ENCODE measurements at places on chromosomes 7 and 10.

GRCh38 chr7:113040849-113041248, 45.8 kb downstream of the GPR85 start:
- DNase-seq: no peak

- no peak for DNase-seq
Measured at GRCh38 chr10:56109454-56109853, 251.6 kb downstream of the ZWINT start.

GRCh38 chr10:115802911-115803310, 470.1 kb downstream of the GFRA1 start:
- no peak for DNase-seq

- no peak for DNase-seq
Measured at GRCh38 chr7:43072530-43072929, 39.9 kb upstream of the HECW1 start.

DNA sequence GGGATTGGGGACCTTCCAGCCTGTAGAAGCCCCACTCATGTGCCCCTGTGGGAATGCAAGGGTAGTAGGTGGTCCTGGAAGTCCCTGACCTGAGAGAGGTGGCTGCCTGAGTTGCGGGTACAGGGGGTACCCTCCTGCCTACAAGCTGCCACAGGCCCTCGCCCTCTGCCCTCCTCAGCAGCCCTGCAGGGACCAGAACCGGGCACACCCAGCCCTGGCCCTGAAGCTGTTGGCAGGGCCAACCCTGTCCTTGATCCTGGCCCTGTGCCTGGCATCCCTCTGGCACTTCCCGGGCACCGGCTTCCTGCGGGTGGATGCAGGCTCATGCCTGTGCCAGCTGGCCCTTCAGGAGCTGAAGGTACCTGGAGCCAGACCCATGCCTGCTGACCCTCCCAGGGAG, 54.9 kb upstream of the ELN start:
- DNase-seq: no peak

DNA sequence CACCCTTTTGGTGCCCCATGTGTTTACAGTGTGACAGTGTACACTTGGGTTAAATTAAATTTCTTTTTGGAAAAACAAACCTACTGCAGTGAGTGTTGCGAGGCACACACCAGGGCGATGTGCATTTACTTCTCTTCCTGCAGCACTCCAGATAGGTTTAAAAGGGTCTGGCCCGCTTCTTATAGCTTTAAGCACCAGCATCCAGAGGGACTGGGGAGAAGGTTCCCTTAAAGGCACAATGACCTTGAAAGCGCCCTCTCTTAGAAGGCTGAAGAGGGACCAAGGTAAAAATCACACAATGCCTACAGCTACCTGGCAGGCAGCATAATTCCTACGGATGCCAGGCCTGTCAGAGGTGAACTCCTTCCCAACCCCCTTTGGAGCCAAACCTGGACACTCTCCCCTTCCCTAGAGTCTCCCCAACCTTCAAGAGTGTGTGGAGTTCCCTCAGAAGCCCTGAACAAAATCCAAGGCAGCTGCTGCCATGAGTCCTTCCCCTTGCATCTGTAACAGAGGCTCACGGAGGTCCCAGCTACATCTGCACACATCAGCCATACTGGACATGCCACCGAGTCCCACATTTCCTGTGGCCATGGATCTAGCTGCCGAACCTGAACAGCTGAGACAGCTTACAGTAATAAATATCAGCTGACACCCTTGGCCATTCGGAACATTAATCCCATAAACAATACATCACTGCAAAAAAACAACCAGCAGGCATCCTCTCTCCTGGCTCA, 33.2 kb downstream of the TRIM8 start:
- no peak for DNase-seq

GRCh38 chr7:120441850-120442249, 168.9 kb downstream of the KCND2 start:
- no peak for DNase-seq

- DNase-seq: no peak
Measured at GRCh38 chr10:61232780-61233179, 220.4 kb downstream of the TMEM26 start.

- DNase-seq: no peak
Measured at GRCh38 chr7:66359656-66360211, 154.6 kb downstream of the TPST1 start.

- DNase-seq: no peak
Measured at GRCh38 chr7:159198016-159198724, 53.5 kb upstream of the VIPR2 start.
